ENCODE measurements at places on chromosomes 5 and 9.

GRCh38 chr9:137113385-137114159 is 961 bp downstream of the DPP7 start:
- no peak for DNase-seq

GRCh38 chr9:2955575-2955974 is 111.7 kb upstream of the PUM3 start:
- DNase-seq, result no peak

- DNase-seq, result no peak
Measured at GRCh38 chr5:78300464-78301045, 6.1 kb upstream of the AP3B1 start.

GRCh38 chr5:16559702-16560101 is 57.1 kb downstream of the RETREG1 start:
- DNase-seq, result no peak

DNA sequence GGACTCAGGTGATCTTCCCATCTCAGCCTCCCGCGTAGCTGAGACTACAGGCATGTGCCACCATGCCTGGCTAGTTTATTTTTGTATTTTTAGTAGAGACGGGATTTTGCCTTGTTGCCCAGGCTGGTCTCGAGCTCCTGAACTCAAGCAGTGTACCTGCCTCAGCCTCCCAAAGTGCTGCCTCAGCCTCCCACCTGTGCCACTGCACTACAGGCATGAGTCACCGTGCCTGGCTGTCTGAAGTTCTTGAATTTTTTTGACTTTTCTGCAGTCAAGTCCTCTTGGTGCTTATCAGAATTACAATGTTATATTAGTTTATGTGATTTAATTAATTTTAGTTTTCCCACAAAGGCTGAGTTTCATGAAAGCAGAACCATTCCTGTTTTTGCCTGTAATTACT is 9.8 kb downstream of the SPIN1 start:
- no peak for DNase-seq

DNA sequence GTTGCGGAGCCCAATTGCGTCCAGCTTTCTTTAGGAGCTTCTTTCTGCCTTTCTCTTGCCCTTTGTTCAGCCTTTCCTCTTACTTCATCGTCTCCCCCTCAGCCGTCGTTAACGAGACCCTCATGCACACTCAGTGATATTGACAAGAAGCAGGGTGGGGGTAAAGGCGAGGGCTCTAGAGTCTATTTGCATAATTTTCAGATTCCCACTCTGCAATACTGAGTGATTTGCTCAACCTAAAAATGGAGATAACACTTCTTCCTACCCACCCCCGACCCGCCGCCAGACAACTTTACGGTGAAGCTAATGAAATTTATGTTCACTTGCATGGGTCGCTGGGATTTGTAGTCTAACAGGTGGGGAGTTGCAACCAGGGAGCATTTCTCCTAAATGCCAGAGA is 1.3 kb upstream of the TBC1D2 start:
- DNase-seq, result no peak

- DNase-seq, result no peak
Measured at GRCh38 chr9:83669067-83669466, 38.7 kb downstream of the UBQLN1 start.

GRCh38 chr5:156906807-156907206 is 56.2 kb downstream of the TIMD4 start:
- no peak for DNase-seq

- no peak for DNase-seq
Measured at GRCh38 chr5:142152384-142152732, 43.8 kb downstream of the NDFIP1 start.

- DNase-seq, result no peak
Measured at GRCh38 chr9:127612939-127613582, 984 bp downstream of the STXBP1 start.

- no peak for DNase-seq
Measured at GRCh38 chr5:87278590-87279100, 11.0 kb downstream of the RASA1 start.

- DNase-seq, result no peak
Measured at GRCh38 chr9:132946631-132947295, 2.3 kb upstream of the TSC1 start.

GRCh38 chr9:100443781-100444768 is 17.1 kb downstream of the MSANTD3 start:
- DNase-seq, result no peak

DNA sequence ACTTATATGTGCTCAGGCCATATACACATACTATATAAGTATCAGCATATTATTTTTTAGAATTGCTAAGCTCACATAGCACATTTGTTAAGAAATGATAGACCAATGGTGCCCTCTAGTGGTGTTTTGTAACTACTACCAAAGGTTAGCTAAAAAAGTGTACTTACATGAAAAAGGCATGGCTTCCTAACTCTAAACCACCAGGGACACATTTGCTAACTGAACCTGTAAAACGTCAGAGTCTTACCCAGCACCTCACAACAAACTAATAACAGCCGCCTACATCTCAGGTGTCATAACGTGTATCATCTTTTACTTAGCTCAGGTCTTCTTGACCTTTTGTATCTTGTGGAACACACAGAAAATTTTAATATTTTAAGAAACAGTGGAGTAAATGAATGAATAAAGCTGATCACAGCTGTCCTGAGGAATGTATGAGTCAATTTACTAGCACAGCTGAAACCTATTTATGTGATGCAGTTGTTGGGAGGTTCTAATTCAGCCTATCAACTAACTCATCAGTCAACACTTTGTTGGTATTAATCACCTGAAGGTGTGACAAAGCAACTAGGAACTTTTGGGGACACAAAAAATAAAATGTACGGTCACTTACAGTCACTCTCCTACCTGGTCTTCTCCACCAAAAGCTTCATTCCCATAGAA is 72.9 kb downstream of the BAAT start:
- no peak for DNase-seq

DNA sequence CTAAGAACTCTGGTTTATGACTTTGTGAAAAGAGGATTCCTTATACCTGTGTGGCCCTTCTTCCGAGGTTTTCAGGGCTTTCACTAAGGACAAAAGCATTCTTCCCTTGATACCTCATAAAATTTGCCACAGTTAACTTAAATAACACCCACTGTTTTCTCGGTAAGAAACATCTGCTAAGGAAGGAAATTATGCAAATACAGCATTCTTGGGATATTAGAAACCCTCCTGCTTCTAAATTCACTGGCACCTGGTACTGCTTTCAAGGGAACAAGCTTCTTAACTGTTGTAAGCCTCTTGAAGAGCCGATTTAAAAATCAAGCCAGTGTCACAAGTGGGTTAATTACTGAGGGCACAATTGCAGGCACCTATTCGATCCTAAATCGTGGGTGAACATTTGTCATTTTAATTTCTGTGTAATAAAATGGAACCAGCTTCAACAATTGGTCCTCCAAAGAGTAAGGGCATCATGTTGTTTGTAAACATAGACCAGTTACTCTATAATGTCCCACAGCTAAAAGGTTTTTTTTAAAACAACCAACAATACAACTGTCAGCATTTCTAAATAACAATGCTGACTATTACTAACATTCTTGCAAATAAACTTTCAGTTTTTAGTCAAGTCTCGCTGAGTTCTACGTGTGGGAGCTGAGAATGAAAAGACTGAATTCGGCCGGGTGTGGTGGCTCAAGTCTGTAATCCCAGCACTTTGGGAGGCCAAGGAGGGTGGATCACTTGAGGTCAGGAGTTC is 26.6 kb downstream of the AK3 start:
- no peak for DNase-seq

DNA sequence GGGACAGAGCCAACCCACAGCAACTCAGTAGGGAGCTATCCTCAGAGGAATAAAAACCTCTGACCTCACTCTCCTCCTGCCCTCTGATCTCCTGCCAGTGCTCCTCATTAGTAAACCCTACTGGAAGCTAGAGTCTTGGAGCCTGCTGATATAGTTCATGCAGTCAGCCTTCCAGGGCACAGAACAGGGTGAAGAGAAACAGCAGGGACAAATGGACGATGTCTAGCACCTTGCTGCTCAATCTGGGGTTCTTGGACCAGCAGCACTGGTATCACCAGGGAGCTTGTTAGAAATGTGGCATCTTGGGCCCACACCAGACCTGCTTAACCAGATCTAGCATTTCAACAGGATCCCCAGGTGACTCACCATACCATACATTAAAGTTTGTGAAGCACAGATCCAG is 5.5 kb upstream of the GALNT12 start:
- DNase-seq, result no peak

- DNase-seq, result no peak
Measured at GRCh38 chr5:88785746-88786565, 97.0 kb downstream of the MEF2C start.

- no peak for DNase-seq
Measured at GRCh38 chr9:69421908-69422801, 97.1 kb downstream of the ENTREP1 start.

GRCh38 chr5:137695651-137696428 is 40.0 kb downstream of the KLHL3 start:
- no peak for DNase-seq

- DNase-seq, result no peak
Measured at GRCh38 chr9:4904322-4905134, 80.5 kb upstream of the JAK2 start.

DNA sequence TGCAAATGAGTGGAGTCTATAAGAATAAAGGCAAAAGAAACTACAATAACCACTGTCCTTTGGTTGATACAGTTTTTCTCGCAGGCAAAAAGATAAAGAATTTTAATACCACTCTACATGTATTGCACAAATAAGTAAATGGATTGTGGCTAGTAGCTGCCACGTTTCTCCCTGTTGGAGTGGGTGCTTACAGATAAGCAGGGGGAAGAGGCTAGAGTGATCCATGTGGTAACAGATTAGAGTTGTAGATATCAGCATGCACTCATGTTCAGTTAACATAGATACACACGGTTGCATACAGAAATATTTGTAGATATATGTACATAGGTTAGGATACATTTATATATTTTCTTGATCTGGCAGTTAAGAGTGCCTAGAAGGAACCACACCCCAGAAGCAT is 179.5 kb downstream of the ARHGEF28 start:
- DNase-seq, result no peak

- no peak for DNase-seq
Measured at GRCh38 chr5:88741964-88742363, 141.0 kb downstream of the MEF2C start.

GRCh38 chr5:457195-457961 is 14.4 kb downstream of the EXOC3 start:
- DNase-seq, result no peak

GRCh38 chr5:163079618-163080017 is 357.8 kb upstream of the CCNG1 start:
- no peak for DNase-seq

DNA sequence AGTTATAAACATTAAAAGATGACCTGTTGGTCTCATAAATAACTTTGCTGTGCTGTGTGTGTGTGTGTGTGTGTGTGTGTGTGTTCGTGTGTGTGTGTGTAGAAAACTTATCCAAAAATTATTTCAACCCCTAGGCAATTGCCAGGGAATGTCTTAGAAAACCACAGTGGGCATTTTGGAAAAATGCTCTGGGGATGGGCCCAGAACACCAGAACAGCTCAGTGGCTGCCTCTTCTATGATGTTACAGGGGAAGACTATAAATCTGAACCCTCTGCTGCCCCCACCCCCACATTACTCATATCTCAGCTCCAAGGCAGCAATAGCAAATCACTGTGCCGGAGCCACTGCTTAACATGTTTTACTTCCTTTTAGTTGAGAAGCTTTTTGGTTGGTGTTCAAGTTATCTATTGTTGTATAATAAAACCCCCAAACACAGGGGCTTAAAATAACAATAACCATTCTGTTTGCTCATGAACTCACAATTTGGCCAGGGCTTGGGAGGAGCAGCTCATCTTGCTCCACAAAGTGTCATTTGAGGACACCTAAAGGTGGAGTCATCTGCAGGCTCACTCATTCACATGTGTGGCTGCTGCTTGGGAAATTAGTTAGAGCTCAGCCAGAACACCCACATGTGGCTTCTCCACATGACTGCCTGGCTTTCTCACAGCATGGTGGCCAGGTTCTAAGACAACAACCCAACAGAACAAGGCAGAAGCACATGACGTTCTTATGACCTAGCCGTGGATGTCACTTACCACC is 40.4 kb downstream of the ACTBL2 start:
- DNase-seq, result no peak

- no peak for DNase-seq
Measured at GRCh38 chr5:62521319-62521718, 57.3 kb upstream of the LRRC70 start.

GRCh38 chr9:133035669-133036068 is 4.9 kb downstream of the GTF3C5 start:
- DNase-seq, result no peak

- DNase-seq, result no peak
Measured at GRCh38 chr9:28267351-28267750, 694.1 kb upstream of the C9orf72 start.

GRCh38 chr9:37370968-37371563 is 51.4 kb upstream of the GRHPR start:
- no peak for DNase-seq

DNA sequence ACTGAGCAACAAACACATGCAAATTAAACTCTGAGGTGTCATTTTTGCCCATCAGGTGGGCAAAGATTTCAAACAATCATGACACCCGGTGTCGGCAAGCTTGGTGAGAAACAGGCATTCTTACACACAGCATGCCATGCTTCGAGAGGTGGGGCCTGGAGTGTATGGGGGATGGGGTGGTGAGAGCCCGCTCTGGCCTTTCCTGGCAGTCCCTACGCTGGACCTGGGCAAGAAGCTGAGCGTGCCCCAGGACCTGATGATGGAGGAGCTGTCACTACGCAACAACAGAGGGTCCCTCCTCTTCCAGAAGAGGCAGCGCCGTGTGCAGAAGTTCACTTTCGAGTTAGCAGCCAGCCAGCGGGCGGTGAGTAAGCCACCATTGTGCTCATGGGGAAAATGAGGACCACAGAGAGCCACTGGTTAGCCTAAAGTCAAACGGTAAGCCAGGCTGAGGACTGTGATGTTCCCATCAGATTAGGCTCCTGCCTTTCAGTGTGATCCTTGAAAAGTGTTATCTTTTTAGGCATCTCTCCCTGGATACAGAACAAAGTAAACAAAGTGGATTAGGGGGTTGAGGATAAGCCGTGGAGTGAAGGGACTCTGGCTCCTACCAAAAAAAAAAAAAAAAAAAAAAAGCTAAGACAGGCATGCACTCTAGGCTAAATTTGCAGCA is 9.4 kb downstream of the MYOZ3 start:
- no peak for DNase-seq

DNA sequence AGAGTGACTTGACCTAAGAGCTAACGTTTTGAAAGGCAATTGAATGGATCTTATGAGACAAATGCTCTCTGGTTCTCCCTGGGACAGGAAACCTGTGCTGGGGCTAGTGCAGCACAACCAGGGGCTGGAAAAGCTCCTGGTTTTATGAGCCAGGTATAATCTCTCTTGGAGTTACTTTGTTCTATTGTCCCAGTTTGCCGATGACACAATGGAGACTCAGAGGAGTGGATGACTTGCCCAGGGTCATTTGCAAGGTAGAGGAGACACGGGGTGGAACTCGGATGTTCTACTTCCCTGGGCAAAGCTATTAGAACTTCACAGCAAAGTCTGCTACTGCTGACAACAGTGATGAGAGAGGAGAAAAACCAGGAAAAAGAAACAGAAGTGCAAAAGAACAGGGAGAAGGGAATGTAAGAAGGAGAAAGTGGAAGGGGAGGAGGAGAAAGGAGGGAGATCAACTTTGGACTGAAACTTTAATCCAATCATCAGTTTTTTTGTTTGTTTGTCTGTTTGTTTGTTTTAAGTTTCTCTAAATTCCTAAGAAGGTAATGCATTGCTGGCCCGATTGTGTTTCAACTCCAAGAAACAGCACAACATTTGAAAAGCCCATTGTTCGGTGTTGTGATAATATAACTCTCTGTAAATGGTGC is 7.4 kb upstream of the GSN start:
- DNase-seq, result no peak

GRCh38 chr5:148177207-148177606 is 8.9 kb downstream of the SPINK14 start:
- DNase-seq, result no peak

- no peak for DNase-seq
Measured at GRCh38 chr5:149616727-149617285, 35.5 kb downstream of the ARHGEF37 start.

Measured in stimulated activated CD8-positive, alpha-beta memory T cell treated with anti-CD3 and anti-CD28 coated beads, Interleukin-7, amount 100 ng/mL, for 1 hour (primary cell).